Umbilical cord (tissue), 2 donors: ENCODE measurements at places on chromosomes 5 and 9.

GRCh38 chr9:34686732-34687131, 4.3 kb downstream of the CCL19 start:
- no peak for DNase-seq

- peak; percentile 14 for DNase-seq
Measured at GRCh38 chr5:27377626-27378025, 339.2 kb upstream of the CDH9 start.

GRCh38 chr9:33633636-33634035, 109.6 kb downstream of the ANKRD18B start:
- no peak for DNase-seq

- DNase-seq, result peak; percentile 29
Measured at GRCh38 chr5:16727755-16728325, 111.0 kb upstream of the RETREG1 start.

- DNase-seq, result no peak
Measured at GRCh38 chr5:17024686-17025180, 88.6 kb upstream of the MYO10 start.

GRCh38 chr5:147558826-147559225, 49.0 kb upstream of the DPYSL3 start:
- DNase-seq, result peak; percentile 75

DNA sequence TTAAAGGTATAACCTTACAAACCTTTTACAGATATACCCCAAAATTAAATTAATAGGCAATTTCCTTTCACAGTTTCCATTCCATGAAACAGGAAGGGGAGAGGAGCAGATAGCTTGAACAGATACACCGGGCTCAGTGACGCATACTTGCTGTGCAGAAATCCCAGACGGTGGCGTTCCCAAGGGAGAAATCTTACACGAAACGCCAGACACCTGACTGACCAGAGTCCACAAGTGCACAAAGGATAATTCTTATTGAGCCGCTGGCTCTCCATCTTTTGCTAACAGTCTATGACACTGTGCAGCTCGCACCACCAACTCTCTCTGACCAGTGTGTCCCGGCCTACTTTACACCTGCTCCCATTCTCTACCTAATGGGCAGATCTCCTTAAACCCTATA, 37.4 kb downstream of the PTCH1 start:
- no peak for DNase-seq

DNA sequence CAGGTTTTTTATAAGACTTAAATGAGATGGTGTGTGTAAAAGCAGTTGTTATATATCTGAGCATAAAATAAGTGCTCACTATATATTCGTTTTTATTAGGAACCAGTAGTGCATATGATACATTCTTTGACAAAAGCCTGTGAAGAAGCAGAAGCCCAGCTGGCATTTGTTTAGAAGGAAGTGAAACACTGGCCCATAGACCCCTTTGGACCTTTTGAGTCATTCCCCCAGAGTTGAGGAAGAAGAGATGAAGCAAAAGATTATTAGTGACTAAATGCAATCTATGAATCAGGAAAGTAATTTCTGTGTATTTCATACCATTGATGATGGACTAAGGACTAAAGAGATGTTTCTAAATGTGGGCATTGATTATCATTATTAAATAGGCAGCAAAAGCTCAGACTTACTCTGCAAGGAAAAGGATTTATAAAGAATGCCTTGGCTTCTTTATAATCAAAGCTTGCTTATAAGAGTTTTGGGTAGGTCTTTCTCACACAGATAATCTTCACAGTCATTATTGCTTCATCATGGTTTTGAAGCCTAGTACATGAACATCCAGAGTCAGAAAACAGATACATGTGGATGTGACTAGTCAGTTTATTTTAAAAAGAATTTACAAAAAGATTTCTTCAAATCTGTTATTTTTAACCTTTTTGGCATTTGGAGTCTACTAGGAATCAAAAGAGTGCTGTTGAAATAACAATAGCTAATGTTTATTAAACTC, 16.9 kb upstream of the FER start:
- peak; percentile 25 for DNase-seq

DNA sequence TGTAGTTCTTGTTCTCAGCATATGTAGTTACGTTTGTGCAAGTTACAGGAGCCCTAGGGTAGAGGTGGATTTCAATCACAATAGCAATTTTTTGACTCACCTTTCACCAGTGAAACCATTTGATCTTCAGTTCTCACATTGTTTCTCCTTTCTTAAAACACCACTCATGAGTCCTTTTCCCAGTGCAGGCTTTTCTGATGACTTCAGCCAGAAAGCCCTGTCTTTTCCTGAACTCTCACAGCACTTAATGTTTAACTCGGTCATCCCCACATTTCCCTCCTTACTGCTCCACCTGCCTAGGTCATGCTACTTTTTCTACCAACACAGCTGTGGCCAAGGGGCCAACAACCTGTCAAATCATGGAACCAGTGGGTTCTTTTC, 37.9 kb downstream of the ARHGEF28 start:
- no peak for DNase-seq

GRCh38 chr9:38233796-38234355, 158.6 kb upstream of the ALDH1B1 start:
- DNase-seq, result no peak
